ENCODE measurements at places on chromosomes 6 and 20. TPM values are rescaled to one million over a fixed set of nuclear protein-coding genes. Genes with fewer than 3 reads are reported as not detected.

DNA sequence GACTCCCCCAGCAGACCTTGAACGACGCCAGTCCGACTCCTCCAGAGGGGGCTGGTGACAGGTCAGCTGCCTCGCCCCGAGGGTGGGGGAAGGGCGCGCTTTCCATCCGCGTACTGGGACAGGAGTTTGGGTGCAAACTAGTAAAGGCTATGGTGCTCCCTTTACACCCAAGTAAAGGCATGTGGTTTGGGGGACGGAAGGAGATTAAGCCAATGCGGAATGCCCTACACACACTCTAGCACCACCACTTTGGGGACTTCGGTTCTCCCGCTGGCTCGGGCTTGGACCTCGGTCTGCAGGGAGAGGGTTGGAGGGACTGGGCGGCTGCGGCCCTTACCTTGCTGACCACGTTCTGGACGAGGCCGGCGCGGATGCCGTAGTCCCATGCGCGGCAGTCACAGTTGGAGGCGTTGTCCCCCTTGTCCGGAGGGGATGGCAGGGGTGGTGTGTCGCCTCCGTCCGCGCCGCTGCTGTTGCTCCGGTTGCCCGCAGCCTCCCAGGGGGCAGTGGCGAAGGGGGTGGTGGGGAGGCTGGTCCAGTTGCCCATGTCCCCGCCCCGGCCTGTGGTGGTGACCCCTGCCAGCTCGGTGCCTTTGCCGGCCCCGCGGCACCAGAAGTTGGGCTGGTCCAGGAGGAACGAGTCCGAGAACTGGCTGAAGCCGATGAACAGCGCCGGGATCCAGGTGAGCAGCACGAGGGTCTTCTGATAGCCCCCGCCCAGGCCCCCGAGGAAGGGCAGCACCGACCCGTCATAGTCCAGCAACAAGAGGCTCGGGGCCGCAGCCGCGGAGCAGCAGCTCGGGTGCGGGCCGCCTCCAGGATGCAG, 1.1 kb downstream of the SLC22A23 start:
- ATAC-seq: peak; percentile 18

DNA sequence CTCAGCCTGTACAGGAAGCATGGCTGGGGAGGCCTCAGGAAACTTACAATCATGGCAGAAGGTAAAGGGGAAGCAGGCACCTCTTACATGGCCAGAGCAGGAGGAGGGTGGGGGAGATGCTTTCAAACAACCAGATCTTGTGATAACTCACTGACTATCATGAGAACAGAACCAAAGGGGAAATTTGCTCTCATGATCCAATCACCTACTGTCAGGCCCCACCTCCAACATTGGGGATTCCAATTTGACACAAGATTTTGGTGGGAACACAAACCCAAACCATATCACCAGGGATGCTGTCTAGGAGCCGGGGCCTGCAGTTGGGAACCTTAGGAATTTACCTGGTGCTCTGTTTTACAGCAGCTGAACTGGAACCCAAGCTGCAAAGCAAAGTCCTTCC, 191.1 kb upstream of the CITED2 start:
- no peak for ATAC-seq

SLC22A7 gene
- total RNA-seq: 0.87 TPM

CASS4 gene
- 0.10 TPM for total RNA-seq

RNF39 gene
- 0.49 TPM for total RNA-seq

GRCh38 chr6:130873746-130874145, 46.5 kb downstream of the SMLR1 start:
- ATAC-seq: no peak

FAM135A gene
- 16.3 TPM for total RNA-seq

DNA sequence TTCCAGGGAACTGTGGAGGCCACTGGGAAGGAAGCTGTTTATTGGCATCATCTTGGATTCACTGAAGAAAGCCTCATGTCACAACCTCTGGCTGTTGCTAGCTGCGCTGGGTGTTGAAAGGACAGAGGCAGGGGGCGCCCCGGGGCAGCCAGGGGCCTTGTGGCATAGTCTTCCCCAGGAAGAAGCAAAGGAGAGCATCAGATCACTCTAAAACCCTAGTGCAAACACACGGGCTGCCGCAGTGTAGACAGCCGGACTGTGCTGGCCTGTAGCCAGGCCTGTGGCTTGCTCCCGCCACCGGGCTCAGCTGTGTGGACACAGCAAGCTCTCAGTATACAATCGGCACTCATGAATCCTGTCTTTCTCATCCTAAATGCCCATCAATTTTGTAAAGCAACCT, 23.8 kb upstream of the SMOC2 start:
- peak; percentile 55 for ATAC-seq

TMEM14A gene
- 79.0 TPM for total RNA-seq

DNA sequence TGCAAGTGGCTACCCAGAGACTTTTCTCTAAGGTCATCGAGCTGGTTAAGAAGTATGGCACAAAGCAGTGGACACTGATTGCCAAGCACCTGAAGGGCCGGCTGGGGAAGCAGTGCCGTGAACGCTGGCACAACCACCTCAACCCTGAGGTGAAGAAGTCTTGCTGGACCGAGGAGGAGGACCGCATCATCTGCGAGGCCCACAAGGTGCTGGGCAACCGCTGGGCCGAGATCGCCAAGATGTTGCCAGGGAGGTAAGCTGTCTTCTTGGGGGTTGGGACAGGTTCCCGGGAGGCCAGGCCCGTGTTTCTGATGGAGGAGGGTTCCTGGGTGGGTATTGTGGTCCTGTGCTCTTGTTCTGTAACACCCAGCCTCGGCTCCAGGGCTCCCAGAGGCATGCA, 19.9 kb downstream of the MYBL2 start:
- no peak for ATAC-seq

DNA sequence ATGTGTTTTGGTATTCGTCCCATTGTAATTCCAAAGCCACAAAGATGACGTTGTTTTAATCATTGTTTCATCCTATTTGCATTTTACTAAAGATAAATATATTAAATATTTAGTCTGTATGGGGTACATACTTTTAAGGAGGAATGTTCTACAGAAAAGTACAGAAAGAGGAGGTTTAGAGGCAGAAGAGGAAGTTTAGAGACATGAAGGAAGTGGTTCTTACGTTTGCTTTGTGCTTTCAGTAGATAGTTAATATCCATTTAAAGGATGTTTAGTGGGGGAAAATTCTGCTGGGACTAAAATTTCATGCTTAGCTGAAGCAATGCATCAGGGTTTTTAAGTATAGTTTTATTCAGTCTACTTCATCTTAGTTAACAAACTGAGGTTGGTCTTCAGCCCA, 116.6 kb downstream of the CRYBG1 start:
- ATAC-seq: no peak

- no peak for ATAC-seq
These were observed 110.6 kb downstream of the UBE3D start for GRCh38 chr6:82954937-82955577.

DNA sequence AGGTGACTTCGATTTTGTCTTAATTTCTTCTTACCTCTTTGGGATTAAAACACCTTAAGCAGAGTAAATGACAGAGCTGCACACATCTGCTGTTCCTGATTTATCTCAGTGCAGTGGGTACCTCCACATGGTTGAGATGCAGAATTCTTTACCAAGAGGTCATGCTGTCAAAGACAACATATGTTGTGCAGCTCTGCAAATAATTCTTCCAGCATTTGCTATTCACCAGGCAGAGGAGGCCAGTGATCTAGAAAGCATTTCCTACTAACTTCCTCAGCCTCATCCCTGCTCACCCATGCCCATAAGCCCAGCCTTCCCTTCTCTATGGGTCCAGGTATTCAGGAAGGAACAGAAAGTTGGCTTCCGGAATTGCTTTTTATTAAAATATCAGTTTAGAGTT, 109.3 kb downstream of the THBS2 start:
- no peak for ATAC-seq

- ATAC-seq: no peak
These were observed 278.6 kb downstream of the TBC1D7 start for GRCh38 chr6:13049666-13050254.

DNA sequence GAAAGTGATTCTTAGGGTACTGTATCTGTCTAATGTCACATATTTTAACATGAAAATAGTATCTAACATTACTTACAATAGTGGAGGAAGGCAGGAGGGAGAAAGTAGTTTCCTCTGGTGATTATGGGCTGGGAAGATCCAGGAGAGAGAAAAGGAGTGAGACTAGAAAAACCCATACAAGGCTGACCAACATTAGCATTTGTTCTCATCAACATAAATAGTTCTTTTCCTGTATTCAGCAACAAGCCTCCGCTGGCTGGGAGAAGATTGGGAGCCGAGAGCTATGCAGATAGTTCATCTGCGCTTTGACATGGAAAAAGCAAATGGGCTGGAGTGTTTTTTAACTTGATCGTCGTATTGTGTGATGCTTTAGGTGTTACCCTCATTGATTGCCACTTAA, 239.4 kb downstream of the PHACTR1 start:
- ATAC-seq: peak; percentile 67

- no peak for ATAC-seq
These were observed 686.9 kb upstream of the CITED2 start for GRCh38 chr6:140061110-140062042.

ACTL10 gene
- total RNA-seq: 1.1 TPM

- ATAC-seq: peak; percentile 21
These were observed 332.6 kb upstream of the EPHA7 start for GRCh38 chr6:93751969-93752368.

- ATAC-seq: no peak
These were observed 9.7 kb downstream of the DDRGK1 start for GRCh38 chr20:3194617-3195280.

All from motor neuron (in vitro differentiated cells).